ENCODE measurements at places on chromosomes 5 and 9.

DNA sequence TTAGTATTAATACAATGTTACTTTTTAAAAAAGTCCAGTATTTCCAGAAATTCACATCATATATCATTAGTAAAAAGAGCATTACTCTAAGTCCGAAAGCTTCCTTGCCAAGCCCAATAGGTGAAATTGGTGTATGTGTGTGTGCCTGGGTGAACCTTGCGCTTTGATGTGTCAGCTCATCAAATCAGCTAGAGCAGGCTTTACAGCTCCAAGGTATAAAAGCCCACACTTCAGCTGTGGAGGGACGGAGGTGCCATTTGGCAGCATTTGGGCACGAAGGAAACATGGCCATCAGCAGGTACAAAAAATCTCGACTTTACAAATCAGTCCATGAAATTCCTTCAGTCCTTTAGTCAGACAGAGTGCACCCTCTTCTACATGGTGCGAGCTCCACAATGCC lies 76.5 kb upstream of the IL7R start:
- DNase-seq: no peak

DNA sequence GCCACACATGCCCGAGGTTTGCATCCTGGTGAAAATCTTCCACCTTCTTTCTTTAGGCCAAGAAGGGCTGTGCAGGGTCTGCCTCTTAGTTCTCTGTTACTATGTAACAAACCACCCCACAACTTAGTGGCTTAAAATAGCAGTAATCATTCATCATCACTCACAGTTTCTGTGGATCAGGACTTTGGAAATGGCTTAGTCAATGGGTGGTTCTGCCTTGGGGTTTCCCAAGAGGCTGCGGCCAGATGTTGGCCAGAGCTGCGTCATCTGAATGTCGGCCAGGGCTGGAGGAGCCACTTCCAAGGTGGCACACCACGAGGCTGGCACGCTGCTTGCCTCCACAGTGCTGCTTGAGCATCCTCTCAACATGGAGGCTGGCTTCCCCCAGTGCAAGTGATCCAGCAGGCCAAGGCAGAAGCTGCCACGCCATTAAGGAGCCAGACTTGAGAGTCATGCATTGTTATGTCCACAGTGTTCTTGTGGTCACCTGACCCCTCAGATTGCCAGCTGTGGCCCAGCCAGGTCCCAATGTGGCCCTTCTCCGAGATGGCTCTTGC lies 135.2 kb downstream of the RXRA start:
- DNase-seq: no peak

GRCh38 chr9:8877753-8878494 lies 1078.3 kb upstream of the DMAC1 start:
- no peak for DNase-seq

- DNase-seq: no peak
Observed at GRCh38 chr9:93635186-93636107, 59.1 kb downstream of the PHF2 start.

DNA sequence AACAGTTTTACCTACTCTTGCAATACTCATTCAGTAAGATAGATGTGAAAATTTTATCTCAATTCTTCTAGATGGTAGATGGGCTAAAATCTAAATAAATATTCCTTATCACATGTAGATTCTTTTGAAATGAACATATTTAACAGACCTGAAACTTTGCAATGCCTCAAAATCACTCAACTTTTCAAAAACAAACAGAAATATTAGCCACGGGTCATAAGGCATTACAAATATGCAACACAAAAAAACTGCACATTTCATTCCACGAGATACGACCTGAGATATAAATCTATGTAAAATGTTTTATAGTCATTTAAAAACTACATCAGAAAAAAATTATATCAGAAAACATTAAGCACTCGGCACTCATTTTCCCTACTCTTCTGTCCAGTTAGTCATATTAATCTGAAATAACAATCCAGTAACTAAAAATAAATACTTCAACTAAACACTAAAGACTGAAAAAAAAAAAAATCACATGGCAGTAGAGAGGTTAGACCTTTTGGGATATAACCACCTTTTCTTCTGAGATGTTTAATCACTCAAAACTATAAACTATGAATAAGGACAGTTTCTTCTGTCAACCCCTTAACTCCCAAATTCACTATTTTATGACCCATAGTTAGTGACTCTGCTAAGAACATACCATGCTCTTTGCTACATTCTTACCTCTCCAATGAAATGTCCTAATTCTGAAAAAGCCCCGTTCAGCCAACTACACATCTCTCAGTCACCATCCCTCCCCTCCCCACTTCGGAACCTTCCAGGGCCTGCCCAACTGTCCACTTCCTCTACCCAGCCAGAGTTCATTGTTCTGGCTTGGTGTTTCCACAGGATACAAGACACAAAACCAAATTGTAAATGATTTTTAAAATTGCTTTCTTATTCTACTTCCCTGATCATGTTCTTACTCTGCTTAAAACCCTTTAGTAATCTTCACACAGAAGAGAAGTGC lies 6.4 kb downstream of the HOMER1 start:
- no peak for DNase-seq

GRCh38 chr5:82734347-82734746 lies 342.8 kb downstream of the TMEM167A start:
- no peak for DNase-seq

GRCh38 chr9:97904725-97905124 lies 17.6 kb downstream of the TRMO start:
- DNase-seq: no peak

GRCh38 chr5:162842727-162843126 lies 594.7 kb upstream of the CCNG1 start:
- no peak for DNase-seq

GRCh38 chr9:69030851-69031645 lies 4.5 kb upstream of the FXN start:
- no peak for DNase-seq

DNA sequence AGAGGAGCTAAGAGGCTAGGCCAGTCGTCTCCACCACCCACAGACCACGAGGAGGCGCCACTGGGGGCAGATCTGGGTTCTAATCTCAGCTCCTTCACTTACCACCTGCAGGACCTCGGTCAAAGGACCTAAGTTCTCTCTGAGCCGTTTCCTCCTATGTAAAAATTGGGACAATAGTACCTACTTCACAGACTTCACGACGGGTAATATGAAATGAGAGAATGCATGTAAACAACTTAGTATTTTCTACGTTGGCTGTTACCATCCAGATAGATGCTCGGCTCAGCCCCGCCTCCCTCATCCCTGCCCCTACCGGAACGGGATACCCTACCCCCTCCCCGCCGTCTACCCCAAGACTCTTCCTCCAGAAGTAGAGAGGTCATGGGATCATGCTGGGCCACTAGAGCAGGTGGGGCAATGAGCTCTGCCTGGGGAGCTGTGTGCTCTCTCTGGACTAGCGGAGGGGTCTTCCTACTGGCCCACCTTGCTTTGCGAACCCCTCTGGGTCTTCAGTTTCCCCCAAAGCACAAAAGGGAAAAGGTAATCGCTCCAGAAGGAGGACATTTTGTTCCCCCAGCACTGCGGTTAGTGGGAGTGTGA lies 541 bp downstream of the GNPDA1 start:
- peak; percentile 44 for DNase-seq

DNA sequence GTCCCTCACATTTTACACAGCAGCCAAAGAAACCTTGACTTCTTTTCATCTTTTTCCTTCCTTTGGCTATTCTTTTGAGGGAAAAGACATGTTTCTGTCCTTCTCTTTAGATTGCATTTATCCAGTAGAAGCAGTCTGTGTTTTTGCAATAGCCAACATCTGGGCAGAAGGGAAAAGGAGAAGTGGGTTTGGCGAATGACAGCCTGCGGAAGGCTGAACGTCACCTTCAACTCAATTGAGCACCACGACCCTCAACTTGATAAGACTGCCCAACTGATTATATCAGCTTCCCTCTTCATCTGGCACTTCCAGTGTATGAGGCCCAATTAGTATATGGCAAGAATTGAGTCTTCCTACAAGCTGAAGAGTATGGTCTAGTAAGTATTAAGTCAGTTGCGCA lies 1997.6 kb upstream of the WWC1 start:
- no peak for DNase-seq

DNA sequence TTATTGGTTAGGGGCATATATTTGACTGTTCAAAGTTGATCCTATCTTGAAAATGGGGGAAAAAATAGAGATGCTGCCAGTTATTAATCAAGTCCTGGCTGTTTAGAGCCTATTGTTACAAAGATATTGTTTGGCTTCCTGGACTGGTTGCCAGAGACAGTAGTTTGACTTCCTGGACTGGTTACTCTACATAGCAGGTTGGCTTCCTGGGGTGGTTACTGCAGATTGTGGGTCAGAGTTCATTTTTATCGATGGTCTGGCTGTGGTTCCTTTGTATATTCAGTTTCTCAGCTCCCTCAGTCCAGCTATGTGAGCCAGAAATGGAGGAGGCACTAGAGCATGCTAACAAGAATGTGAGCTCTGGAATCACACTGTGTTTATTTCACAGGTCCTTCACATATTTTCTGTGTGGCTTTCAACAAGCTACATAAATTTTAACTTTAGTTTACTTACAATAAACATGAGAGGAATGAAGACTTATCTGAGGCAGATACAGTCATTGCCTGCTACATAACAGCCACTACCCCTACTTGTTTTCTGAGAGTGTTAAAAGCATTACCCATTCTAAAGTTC lies 137.6 kb downstream of the TRPM3 start:
- DNase-seq: no peak

DNA sequence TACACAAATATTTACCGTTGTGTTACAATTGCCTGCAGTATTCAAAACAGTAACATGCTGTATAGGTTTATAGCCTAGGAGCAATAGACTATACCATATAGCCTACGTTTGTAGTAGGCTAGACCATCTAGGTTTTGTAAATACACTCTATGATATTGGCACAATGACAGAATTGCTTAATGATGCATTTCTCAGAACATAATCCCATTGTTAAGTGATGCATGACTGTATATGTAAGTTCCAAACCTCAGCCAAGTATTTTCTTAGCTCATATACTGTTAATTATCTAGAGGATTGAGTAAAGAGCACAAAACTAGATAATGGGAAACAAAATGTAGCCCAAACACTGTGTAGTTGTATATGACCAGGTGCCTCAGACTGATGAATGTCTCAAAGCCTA lies 220.1 kb downstream of the ANXA1 start:
- no peak for DNase-seq

DNA sequence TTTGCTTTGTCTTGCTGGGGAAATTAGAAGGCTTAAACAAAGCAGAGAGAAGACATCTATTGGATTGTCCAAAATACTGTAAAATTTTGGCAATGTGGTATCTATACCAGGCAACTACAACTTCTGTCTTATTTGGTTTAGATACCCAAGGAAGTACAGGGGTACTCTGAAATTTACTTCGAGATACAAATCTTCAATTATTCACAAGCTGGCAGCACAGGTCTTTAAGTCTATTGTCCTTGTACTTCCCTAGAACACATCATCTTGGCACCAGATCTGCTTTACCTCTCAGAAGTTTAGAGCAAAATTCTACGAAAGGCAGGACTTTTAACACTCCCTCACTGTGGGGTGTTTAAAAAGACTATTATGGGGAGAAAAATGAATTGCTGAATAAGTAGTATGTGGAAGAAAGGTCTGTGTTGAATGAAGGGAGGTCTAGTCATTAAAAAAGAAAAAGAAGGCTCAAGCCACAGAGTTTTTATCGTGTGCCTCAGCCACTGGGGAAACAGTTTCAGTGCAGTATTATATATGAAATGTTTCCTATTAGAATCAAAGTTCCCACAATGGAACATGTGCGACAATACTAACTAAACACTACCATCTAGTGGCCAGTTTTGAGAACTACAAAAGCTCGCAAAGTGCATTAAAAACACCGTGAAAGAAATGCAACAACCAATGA lies 93.7 kb downstream of the PDE4D start:
- no peak for DNase-seq

- DNase-seq: peak; percentile 72
Observed at GRCh38 chr5:43556857-43557542, at the start of gene PAIP1. Gene PAIP1, minus strand, starts transcription at chr5:43557077. Its CDS starts 231 bp downstream, at chr5:43556846.

DNA sequence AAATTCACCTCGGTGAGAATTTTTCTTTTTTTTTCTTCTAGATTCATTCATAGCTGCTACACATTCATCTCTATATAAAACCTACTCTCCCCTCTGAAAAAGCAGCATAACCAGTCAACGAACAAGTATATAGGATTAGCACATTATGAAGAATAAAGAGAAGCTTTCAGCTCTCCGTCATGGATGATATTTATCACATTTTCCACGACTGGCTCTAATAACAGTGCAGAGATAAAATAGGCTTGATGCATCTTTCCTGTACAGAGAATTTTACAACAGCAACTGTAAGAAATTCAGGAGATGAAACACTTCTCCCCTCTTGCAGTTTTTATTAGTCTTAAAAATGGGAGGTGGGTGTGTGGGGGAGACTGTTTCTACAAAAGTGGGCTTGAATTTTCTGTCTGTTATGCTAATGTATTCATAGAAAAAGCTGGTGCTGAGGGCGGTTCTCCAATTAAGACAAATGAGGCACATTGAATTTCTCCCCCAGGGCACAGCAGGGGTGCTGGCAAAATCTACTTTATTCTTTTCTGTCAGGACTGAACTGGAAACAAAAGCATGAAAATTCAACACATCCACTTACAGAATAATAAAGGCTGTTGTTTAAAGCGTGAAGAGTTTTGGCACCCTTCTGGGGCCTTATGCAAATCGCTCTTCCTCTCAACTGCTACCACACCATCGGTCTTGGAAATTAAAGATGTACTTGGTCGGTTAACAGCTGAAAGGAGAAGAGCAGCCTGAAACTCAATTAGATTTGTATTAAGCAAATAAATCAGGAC lies 233.9 kb upstream of the ZNF608 start:
- no peak for DNase-seq

GRCh38 chr9:111237447-111237846 lies 92.6 kb downstream of the OR2K2 start:
- DNase-seq: no peak

- DNase-seq: no peak
Observed at GRCh38 chr5:151413800-151414199, 33.6 kb upstream of the SLC36A1 start.
